NCI-H2081 treated with DMSO at 0.1 percent for 48 hours (cell line): ENCODE measurements at places on chromosomes 1 and 21.

DNA sequence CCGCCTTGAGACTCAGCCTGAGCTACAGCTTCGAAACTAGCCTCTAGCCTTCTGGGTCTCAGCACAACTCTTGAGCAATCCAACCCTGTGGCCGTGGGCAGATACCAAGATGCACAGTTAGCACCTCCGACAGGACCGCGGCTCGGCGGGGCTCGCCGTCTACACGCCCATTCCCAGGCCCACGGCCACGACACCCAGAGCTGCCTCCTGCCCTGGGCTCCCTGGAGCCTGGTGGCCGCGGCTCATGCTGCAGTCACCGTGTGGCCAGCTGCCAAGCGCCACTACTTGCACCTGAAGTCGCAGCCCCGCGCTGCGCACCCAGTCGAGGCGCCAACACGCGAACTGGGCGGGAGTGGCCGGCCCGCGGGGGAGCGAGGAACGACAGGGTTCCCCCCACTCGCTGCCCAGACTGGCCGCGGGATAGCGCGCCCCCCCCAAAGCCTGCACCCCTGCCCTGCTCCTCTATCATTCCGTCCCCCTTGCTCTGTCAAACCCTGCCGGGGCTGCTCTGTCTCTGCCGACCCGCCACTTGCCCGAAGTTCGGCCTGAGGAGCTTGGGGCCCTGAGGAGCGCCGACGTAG is 729 bp upstream of the CDCA8 start:
- no peak for DNase-seq

GRCh38 chr1:28744184-28744583 is 7.4 kb downstream of the YTHDF2 start:
- no peak for DNase-seq

- DNase-seq, result no peak
Observed at GRCh38 chr1:97071173-97071572, 349.6 kb downstream of the PTBP2 start.

DNA sequence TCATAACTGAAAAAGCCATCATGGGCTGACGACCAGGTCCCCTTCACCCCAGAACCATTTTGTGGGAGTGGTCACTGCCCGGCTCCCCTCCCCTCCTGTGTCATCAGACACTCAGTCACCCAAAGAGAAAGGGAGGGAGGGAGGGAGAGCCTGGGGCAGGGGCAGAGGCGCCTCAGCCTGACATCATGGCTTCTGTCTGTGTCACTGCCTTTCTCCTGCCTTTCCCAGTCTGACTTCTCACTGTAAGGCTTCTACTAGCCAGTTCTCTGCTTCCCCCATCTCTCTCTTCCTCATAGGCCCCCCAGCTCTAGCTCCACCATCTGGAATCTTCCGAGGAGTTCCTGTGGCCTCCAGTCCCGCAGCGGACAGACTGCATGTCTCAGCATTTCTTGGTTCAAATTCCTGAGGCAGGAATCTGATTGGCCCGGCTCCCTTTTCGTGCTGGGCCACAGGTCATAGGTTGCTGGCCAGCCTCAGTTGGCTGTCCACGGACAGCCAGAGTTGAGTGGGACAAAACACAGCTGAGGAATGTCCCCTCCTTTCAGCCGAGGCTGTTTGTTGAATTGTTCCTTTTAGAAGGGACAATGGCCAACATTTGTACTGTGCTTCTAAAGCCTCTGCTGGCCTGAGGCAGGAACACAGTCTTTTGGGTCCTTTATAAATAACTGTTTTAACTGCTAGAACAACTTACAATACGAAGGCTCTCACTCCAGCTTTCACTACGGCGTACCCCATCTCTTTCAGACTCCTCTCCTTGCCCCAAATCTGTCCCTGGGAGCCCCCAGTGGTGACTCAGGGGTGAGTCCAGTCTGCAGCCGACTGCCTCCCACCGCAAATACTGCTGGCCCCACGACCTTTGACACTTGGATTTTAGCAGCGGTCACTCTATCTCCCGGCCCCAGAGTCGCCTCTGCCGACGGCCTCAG is 18.7 kb upstream of the KANK4 start:
- no peak for DNase-seq

DNA sequence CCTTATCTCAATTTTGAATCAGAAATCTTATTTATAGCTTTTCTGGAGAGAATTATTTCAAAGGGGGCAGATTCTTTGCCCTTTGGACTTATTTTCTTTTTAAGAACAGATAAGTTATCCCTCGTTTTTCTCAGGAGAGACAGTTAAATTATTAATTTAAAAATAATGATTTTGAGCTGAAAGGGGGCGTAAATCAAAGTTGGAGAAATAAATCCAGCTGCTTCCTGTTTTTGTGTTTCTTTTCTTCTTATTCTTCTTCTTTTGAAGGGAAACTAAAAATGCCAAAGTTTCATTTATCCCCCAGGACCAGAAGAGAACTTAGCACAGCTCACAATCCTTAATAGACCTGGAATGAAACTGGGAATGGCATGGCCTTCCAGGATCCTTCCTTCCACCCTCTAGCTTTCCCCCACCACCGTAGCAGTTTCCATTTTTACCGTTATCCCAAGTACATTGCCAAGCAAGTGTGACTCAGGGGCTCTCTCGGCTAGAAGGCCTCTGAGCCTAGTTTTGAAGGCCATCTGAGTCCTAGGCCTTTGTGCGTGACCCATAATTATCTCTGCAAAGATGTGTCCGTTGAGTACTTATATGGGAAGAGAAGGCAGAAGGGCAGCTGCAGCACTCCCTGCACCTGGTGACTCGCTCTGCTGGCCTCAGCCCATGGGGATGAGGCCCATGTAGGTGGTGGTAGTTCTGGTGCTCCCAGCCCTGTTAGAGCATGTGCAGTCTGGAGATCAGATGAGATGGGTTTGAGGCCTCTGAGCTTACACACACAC is 181.7 kb downstream of the ROR1 start:
- no peak for DNase-seq

GRCh38 chr1:87132284-87132870 is 196.3 kb upstream of the LMO4 start:
- no peak for DNase-seq

DNA sequence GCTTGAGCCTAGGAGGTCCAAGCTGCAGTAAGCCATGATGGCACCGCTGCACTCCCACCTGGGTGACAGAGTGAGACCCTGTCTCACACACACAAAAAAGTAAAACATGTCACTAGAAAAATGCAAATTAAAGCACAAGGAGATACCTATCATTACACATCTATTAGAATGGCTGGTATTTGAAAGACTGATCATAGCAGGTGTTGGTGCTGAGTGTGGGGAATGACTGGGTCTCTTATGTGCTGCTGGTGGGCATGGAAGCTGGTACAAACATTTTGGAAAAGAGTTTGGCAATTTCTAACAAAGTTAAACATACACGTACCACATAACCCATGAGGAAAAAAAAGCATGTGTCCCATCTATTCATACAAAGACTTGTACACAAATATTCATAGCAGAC is 142.1 kb upstream of the ZBTB40 start:
- DNase-seq, result no peak
